EL (cell line): ENCODE measurements at places on chromosomes 12 and 14.

- no peak for DNase-seq
Measured at GRCh38 chr12:100258127-100258526, 8.8 kb downstream of the DEPDC4 start.

- DNase-seq: no peak
Measured at GRCh38 chr12:62214846-62215245, 45.4 kb upstream of the USP15 start.

GRCh38 chr14:93332397-93332852 is 411 bp downstream of the BTBD7 start:
- DNase-seq: peak; percentile 60

DNA sequence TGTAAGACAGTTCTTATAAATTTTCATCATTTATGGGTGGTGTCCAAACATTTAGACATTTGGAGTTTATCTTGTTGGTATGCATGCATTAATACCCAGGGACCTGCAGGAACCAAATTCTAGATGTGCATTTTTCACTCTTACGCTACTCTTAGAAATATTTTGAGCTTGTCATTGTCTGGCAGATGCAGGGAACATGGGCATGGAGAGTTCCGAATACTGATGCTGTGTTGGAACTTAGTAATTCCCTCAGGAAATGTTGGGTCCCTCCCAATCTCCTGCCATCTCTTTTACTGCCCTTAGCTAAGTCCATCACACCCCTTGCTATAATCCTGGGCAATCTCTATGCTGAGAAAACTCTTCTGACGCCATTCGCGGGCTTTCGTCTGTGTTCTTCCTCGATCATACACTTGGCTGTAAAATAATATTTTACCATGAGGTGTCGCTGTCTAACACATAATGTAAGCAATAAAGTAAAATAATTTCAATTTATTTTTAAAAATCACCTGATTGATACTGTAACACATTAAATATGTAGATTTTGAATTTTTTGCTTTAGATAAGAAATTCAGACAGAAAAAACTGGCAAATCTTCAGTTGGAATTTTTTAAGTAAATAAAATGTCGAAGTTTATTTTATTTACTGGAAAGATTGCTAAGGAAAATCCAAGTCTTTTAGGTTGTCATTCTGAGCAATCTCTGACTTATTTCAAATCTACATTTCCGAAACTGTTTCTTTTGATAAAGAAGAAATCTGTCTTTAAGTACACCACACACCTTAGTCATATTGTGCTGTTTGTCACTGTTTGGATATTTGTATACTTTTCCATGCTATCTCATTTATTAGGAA is 304.1 kb upstream of the SSTR1 start:
- peak; percentile 70 for DNase-seq

DNA sequence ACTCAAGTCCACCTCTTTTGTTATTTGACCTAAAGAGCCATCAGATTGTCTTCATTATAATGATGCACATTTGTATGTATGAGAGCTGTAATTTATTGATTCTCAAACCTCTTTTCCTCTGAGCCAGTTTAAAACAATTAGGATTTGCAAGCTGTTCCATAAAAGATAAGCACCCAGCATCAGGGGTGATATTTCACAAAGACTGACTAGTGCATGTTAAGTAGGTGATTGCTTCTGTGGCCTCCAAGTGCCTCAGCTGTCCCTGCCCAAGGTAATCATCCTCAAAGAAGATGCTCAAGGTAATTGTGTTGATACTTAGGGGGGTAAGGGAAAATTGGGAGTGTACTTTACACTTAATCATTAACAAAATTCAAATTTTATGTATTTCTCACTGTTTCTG is 18.2 kb downstream of the CEP128 start:
- no peak for DNase-seq

GRCh38 chr14:99320621-99321235 is 48.7 kb upstream of the BCL11B start:
- no peak for DNase-seq

GRCh38 chr12:119642986-119643385 is 24.9 kb upstream of the PRKAB1 start:
- DNase-seq: no peak

- DNase-seq: no peak
Measured at GRCh38 chr12:98208816-98209215, 306.6 kb upstream of the TMPO start.

GRCh38 chr12:109302358-109302757 is 6.7 kb downstream of the FOXN4 start:
- no peak for DNase-seq

GRCh38 chr14:22556990-22557623 is 31.9 kb downstream of the DAD1 start:
- DNase-seq: peak; percentile 76
